Stimulated activated CD8-positive, alpha-beta memory T cell treated with anti-CD3 and anti-CD28 coated beads, Interleukin-12 subunit alpha, Interleukin-12 subunit beta, amount 100 ng/mL, for 1 hour (primary cell): ENCODE measurements at places on chromosomes 2 and 18.

DNA sequence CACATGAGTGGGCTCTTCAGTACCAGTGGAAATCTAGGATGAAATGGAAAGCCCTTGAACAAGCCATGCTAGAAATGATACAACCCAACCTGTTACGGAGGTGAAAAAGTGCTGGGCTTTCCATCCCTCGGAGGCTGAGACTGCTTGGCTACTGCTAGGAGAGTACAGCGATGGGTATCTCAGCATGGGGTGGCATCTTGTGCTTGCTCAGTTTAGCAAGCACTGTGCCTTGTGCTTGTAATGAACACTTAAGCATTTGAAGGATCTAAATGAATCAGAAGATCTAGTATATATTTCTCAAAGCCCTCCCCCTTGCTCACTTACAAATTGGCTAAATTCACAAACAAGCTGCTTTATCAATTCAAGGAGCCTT lies 44.3 kb upstream of the EHBP1 start:
- DNase-seq, result no peak

GRCh38 chr2:134290358-134290757 lies 36.5 kb downstream of the MGAT5 start:
- DNase-seq, result no peak

- no peak for DNase-seq
Observed at GRCh38 chr2:50597206-50597605, 434.7 kb downstream of the NRXN1 start.

DNA sequence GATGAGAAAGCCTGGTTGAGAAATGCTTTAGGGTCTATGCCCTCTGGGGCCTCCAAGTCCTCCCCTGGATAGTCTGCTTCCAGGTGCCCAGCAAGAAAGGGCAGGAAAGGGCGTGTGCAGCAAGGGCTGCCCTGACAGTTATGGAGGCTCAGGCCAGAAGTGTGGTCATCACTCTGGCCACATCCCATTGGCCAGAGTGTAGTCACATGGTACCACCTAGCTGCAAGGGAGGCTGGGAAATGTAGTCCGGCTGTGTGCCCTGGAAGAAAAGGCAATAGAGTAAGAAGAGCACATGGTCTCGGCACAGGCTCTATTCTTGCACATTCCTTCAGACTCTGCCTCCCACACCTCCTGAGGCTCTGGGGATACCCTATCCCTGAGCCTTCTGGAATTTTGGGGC lies 35.7 kb downstream of the ODC1 start:
- no peak for DNase-seq

- no peak for DNase-seq
Observed at GRCh38 chr2:238369591-238370040, 49.3 kb downstream of the TRAF3IP1 start.

GRCh38 chr18:10477863-10478260 lies 23.4 kb downstream of the APCDD1 start:
- no peak for DNase-seq

- no peak for DNase-seq
Observed at GRCh38 chr2:60445684-60446179, 107.7 kb downstream of the BCL11A start.

GRCh38 chr2:45130736-45131135 lies 121.5 kb upstream of the SIX2 start:
- no peak for DNase-seq

DNA sequence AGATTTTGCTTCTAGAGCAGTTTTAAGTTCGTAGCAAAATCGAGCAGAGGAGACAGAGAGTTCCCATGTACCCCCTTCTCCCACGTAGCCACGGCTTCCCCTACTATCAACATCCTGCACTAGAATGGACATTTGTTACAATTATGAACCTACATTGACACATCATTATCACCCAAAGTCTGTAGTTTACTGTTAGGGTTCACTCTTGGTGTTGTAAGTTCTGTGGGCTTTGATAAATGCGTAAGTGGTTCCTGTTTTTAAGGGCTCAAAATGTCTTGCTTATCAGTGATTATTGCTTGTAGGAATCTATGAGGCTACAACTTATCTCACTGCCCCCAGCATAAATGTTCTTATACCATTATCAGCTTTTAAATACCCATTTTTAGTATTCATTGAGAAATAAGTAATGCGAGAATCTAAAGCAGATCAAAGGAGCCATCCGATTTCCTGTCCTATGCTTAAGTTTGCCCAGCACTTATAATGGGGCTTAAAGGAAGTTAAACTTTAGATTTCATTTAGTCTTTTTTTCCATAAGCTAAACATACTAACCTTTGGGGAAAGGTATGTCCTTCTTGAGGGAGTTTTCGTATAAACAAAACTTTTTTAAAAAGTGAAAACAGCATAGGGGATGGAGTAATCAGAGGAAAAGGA lies 118.7 kb downstream of the HAUS1 start:
- DNase-seq, result no peak

- DNase-seq, result peak; percentile 28
Observed at GRCh38 chr18:51153659-51154371, 43.7 kb downstream of the MEX3C start.

DNA sequence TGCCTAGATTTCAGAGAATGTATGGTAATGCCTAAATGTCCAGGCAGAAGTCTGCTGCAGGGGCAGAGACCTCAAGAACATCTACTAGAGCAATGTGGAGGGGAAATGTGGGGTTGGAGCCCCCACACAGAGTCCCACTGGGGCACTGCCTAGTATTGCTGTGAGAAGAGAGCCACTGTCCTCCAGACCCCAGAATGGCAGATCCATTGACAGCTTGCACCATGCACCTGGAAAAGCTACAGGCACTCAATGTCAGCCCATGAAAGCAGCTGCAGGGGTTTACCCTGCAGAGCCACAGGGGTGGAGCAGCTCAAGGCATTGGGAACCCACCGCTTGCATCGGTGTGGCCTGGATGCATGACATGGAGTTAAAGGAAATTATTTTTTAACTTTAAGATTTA lies 314.1 kb downstream of the CYRIA start:
- no peak for DNase-seq

DNA sequence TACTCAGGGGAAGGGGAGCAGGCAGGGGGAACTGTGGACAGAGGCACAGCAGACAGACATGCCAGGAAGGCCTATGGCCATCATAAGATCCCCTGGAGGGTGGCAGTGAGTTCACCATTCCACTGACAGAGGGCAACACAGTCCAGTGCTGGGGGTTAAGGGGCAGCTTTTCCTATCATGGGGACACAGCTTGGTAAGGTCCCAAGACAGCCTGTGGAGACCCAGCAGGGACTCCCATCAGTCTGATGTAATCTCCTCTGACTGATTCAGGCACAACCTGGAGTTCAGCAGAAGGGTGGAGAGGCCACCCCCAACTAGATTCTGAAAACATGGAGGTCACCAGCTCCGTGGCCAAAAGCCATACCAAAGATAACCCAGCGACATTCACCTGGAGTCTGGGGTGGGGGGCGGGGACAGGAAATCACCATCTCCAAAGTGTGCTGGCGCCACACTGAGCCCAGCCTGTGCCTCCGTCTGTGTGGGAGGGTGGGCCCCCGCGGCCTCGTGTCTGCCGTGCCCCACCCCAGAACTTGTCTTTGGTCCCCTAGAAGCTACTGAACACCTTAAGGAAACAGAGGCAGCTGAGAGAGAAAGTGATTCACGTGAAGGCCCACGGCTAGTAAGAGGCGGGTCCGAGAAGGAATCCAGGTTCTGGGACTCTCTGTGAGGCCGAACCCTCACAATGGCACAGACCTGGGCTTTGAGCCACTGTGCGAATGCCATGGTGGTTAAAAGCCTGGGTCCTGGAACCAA lies 28.6 kb downstream of the DNMT3A start:
- no peak for DNase-seq

- peak; percentile 77 for DNase-seq
Observed at GRCh38 chr2:20446917-20447436, at the start of gene RHOB. Gene RHOB, plus strand, starts transcription at chr2:20447074. Its CDS starts 392 bp downstream, at chr2:20447466.

- DNase-seq, result no peak
Observed at GRCh38 chr2:96138179-96139145, at the start of gene ASTL. Gene ASTL, minus strand, starts transcription at chr2:96138502. Its CDS starts 66 bp downstream, at chr2:96138436.

- DNase-seq, result no peak
Observed at GRCh38 chr2:46831051-46831868, 84.3 kb downstream of the MCFD2 start.

- no peak for DNase-seq
Observed at GRCh38 chr2:225526760-225527390, 127.4 kb downstream of the NYAP2 start.

DNA sequence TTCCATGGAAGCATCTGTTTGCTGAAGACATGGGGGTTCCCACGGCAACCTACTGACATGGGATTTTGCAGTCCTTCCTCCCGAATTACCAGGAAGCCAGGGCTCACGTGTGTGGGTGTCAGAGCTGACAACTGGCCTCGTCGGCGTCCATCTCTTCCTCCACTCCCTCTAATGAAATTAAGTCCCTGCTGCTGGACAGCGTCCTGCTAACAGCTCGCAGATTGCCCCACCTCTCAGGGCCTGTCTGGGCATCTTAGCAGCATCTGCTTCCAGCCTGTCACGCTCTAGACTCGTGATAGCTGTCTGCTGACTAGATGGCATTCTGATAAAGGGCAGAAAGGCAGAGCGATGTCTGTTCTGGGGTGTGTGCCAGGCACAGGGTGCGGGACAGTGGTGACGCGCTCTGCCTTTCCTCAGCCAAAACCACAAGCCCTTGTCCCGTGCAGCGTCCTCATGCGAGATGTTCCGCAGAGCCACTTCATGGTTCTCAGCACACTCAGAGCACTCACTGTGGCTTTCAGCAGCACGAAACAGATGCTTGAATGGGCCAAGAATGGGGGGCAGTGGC lies 161.1 kb downstream of the ARL4C start:
- peak; percentile 15 for DNase-seq

DNA sequence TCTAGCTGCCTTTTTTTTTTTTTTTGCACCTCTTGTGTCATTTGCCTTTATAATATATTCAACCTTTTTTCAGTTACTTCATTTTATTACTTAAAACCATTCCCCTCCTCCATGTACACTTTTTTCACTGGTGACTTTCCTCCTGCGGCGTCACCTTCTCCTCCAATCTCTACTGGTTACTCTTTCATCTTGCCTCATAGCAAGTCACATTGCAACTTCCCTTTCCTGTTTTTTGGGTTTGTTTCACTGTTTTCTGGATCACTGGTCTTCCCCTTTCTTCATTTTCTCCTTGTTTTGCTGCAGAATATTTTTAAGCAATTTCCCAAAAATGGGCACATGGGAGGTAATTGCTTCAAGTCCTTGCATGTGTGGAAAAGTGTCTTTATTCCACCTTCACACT lies 37.7 kb upstream of the GPR155 start:
- DNase-seq, result no peak

DNA sequence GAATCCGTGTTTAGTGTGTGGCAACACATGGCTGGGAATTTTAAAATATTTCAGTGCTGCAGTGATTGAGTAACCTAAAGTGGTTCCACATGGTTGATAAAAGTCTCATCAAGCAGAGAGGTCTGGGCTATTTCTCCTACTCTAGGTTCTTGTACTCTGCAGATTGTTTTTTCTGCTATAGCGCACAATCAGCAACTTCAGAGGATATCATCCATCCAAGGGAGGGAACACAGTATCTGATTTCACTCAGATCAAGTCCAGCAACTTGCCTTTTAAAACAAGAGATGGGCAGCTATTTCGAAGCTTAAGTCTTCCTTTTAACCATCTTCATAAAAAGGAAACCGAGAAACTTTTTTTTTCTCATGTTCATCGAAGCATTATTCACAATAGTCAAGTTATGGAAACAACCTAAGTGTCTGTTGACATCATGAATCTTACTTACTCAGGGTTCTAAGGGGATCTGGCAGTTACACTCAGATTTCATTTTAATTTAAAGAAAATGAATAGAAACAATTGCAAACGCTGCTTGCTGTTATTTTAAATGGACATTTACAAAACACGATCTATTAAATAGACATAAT lies 172.7 kb upstream of the TRIB2 start:
- DNase-seq, result no peak

DNA sequence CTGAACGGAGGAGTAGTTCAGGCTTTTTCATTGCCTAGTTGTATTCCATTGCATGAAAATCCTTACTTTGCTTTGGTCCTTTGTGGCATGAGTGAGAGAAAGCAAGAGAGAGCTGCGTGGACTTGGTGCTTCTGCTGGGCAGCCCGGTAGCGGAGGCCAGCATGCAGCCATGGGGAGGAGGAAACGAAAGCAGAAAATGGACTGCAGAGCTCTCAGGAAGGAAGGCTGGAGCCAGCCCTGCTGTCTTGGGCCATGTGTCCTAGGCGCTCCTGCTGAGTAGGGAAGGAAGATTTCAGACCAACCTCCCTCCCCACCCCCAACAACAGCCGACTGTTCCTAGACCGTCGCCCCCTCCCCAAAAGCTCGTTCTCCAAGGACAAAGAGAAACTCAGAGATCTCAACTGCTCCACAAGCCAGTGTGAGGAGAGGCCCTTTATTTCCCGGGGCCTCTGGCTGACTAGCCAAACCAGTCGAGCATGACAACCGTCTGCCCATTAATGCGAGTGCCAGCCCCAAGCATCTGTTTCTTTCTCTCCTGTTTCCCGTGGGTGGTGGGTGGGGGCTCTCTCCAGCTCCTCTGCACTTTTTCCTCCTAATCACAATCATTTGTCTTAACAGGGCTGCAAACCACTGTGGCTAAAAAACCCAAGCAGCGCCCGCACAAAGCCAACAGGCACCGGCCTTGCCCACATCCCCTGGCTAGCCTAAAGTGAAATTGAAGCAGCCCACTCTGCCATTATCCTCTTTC lies 66.8 kb upstream of the FZD7 start:
- DNase-seq, result no peak

GRCh38 chr2:100411841-100412292 lies 5.6 kb downstream of the CHST10 start:
- no peak for DNase-seq

DNA sequence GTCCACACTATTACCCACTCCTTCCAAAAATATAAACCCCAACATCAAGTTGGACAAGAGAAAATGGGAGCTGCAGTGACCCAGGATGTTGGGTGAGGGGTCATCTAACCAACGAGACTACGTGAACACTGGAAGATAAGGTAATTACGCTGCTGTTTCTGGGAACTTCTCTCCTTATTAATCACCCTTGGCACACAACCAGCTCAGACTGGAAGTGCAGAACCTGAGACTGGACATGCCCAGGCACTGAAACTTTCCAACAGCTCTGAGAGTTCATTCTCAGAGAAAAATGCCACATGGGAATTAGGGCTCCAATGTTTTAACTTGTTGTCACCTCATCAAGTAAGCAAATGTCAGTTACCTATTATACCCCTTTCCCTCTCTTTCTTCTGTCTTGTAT lies 135.3 kb downstream of the CCDC148 start:
- DNase-seq, result no peak

GRCh38 chr2:133167990-133168389 lies 400.3 kb downstream of the NCKAP5 start:
- DNase-seq, result no peak

DNA sequence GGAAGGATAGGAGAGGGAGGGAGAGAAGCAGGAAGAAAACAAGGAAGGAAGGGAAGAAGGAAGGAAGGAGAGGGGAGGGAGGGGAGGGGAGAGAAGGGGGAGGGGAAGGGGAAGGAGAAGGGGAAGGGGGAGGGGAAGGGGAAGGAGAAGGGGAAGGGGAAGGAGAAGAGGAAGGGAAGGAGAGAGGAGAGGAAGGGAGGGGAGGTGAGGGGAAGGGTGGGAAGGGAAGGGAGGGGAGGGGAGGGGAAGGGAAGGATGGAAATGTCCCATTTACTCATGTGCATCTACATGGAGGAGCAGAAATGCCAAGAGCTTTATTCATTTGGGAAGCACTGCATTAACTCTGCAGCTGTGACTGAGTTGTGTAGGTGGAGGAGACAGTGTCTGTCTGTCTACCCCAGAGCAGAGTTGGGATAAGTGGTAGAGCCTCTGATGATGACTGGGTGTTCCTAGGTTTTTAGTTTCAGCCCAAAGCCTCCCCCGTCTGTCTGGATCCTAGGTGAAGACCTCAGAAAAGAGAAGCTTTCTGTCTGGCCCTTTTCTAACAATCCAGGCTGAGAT lies 131.3 kb downstream of the COL6A3 start:
- DNase-seq, result no peak

- no peak for DNase-seq
Observed at GRCh38 chr18:37425222-37425621, 140.4 kb downstream of the CELF4 start.
